Gastroesophageal sphincter (tissue), 4 donors: ENCODE measurements at places on chromosomes 16 and 17. TPM values are rescaled to one million over a fixed set of nuclear protein-coding genes. Genes with fewer than 3 reads are reported as not detected.

- no peak for ATAC-seq
Observed at GRCh38 chr16:9139965-9140364, 48.5 kb downstream of the HAPSTR1 start.

GRCh38 chr17:69500911-69501429 lies 86.5 kb downstream of the MAP2K6 start:
- ATAC-seq, result no peak

KRTAP4-5 gene
- not detected for total RNA-seq

DNA sequence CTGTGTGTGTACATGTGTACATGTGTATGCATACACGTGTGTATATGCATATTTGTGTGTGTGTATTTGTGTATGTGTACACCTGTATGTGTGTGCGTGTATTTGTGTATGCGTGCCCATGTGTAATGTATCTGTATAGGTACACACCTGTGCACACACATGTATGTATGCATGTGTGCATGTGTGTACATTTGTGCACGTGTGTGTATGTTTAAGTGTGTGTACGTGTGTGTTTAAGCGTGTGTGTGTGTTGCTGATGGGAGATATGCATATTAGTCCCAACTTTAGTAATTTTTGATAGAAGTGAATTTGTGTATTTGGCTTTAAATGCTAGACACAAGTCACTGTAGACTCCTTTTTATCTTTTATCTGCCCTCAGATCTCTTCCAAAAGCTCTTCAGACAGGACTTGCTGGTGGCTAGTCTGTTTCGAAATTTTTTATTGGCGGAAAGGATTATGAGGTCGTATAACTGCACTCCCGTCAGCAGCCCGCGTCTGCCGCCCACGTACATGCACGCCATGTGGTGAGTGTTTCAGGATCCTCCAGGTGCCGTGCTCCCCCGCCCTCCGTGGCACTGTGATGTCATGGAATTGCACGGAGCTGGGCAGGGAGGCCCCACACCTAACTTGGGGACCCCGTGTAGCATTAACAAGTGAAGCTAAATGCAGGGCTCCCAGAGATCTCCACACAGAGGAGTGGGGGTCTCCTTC lies 168.8 kb upstream of the CHMP6 start:
- no peak for ATAC-seq

DNA sequence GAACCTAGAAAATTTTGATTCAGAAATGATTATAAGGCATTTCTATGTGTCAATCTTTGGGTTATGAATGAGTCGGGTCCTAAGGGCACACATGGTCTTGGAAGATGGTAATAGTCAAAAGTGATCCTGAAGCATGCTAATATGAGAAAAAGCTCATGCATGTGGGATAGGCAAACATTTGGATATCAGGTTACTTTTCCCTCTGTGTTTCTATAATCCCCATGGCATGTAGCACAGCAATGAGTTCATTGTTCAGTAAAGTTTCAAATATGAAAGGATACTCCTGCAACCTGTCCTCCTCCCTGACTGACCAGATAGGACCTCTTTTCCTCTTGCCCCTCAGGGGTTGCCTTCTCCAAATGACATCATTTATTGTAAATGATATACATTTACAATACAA lies 249.9 kb upstream of the MON1B start:
- no peak for ATAC-seq

GRCh38 chr16:55566432-55567175 lies at the start of gene CAPNS2:
CAPNS2 (plus strand) TSS chr16:55566684; CDS start chr16:55566757, 73 bp downstream.
- ATAC-seq, result no peak

DNA sequence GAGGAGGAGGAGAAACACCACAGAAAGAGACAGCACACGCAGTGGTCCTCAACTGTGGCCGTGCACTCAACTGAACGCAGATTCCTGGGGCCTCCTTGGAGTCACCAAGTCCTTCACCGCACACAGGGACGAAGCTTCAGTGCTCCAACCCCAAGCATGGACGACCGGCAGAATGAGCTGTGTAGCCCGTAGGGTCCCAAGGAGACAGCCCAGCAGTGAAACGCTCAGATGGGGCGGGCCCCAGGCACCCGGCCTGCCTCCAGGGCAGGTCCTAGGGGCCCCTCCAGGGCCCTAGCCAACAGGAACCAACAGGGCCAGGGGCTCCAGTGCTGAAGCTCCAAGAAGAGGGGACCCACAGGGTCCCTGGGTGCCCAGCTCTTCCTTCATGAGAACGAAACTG lies 13.2 kb downstream of the RAB40B start:
- ATAC-seq, result no peak

GRCh38 chr17:77749989-77750388 lies 208.5 kb upstream of the TNRC6C start:
- ATAC-seq, result no peak

WSCD1 gene
- 5.6 TPM for total RNA-seq

DNA sequence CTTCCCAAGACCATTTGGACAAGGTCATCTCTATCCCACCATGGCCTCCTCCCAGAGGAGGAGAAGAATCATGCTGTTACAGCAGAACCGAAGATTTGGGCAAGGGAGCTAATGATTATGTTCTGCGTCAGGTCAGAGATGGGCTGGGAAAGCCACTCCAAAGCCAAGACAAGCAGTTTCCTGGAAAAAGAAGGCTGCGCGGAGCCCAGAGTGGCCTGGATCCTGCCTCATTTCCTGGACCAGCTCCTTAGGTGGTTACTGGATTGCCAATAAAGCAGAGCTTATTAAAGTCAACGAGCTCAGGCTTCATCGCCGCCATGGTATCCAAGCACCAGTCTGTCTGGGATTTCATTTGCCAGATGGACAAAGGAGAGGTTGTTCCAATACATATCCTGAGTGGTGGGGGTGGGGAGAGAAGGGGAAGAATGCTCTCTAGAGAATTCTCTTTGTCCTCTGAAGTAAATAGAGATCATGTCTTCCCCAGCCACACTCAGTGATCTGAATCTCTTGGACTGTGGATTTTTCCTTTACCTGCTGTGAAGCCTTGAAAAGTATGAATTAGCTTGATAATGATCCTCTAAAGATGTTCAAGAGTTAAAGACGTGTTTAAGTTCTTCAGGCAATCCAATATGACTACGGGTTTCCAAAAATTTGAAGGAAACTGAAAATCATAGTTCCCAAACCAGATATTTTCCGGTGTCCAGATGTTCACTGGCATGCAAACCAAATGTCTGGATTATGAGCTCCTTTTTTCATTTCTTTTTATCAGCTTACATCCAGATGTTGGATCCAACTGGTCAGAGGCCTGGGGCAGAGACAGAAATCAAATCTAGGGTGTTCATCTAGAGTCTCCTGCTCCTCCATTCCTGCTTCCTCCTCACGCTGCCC lies 17.7 kb downstream of the PRAC1 start:
- no peak for ATAC-seq

- ATAC-seq, result no peak
Observed at GRCh38 chr16:67383284-67383683, 10.0 kb downstream of the TPPP3 start.

DNA sequence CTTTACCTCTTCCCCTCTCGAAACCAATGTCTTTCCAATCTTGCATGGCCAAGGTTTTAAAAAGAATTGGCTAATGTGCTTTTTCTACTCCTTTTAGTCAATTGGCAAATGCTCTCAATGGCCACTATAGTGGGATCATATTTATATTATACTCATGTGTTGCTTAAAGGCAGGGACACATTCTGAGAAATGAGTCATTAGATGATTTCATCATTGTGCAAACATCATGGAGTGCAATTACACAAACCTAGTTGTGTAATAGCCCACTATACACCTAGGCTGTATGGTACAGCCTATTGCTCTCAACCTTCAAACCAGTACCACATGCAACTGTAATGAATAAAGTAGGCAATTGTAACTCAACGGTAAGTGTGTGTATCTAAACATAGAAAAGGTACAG lies 180.9 kb downstream of the HS3ST3A1 start:
- ATAC-seq, result no peak

KRT12 gene
- total RNA-seq, result not detected

ITGA2B gene
- not detected for total RNA-seq

ANKS4B gene
- not detected for total RNA-seq

OMG gene
- total RNA-seq, result not detected

SLC13A5 gene
- total RNA-seq, result not detected

- ATAC-seq, result no peak
Observed at GRCh38 chr17:44655983-44656710, at the start of gene MEIOC. MEIOC (plus strand) TSS chr17:44656468; CDS start chr17:44656614, 146 bp downstream.

WNT9B gene
- 0.81 TPM for total RNA-seq

DNA sequence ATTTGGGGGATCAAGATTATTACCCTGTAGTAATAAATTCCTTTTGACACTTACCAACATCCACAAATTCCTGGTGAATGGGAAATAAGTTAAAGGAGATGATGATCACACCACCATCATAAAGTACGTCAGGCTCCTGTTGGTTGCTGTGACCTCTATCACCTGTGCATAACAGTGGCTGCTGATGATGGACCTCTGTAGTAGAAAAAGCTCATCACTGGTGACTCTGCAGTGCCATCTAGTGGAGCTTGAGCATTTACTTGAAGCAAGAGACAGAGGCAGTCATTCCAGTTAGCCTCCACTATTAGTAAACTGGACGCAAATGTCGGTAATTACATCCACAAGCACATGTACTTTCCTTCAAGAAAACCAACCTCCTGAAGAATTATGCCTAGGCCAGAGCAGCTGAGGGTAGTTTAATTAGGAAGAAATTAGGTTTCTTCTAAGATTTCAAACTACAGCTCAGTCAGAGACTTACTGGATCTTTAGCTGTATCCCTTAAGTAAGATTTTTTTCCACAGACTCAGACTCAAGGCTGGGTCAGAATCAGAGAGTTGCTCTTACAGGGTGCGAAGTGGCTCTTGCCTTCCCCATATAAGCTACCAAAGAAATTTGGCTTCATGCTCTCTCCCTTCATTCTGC lies 39.3 kb downstream of the CYB561 start:
- ATAC-seq, result peak; percentile 69

DNA sequence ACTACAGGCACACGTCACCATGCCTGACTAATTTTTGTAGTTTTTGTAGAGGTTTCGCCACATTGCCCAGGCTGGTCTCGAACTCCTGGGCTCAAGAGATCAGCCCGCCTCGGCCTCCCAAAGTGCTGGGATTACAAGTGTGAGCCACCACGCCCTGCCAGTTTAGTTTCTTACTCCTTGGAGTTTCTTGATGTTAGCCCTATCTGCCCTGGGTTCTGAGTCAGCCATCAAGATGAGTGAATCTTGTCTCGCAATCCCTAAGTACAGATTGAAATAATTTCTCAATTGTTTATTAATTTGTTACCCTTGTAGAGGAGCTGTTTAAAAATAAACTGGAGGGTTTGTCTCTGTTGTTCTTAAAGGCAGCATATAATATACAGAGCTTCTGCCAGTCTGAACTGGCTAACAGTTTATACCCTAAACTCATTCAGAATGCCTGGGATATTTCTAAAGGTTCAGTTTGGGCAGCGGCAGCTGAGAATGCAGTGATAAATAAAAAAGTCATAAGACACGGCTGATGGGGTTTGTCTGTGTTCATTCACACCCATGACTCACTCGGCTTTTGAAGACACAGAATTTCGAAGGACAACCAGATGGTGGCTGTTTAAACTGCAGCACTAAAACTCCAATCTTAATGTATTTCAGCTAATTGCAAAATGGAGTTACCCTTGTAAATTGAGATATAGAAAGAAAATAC lies 39.6 kb downstream of the GPRC5B start:
- peak; percentile 76 for ATAC-seq

DNA sequence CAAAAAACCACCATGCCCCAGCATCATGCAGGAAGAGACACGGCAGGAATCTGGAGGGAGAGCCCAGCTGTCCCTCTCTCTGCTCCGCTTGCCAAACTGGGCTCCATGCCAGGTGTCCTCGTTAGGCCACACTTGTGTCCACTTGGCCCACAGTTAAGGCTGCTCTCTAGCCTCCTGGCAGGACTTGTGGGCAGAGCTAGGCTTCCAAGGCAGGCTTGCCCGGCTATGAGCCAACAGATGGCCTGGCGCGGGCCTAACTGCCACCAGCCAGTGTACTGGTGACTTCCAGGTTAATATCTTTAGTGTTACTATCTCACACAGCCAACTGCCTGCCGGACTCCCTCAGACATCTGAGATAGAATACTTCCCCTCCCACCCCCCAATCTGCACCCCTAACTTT lies 10.6 kb downstream of the ATP6V0D1 start:
- ATAC-seq, result peak; percentile 30

- ATAC-seq, result peak; percentile 44
Observed at GRCh38 chr16:46830417-46830901, 521 bp downstream of the C16orf87 start.

GABARAP gene
- 399 TPM for total RNA-seq

GRCh38 chr16:69712277-69712676 lies 14.1 kb downstream of the NQO1 start:
- no peak for ATAC-seq

SMPD3 gene
- not detected for total RNA-seq

DNA sequence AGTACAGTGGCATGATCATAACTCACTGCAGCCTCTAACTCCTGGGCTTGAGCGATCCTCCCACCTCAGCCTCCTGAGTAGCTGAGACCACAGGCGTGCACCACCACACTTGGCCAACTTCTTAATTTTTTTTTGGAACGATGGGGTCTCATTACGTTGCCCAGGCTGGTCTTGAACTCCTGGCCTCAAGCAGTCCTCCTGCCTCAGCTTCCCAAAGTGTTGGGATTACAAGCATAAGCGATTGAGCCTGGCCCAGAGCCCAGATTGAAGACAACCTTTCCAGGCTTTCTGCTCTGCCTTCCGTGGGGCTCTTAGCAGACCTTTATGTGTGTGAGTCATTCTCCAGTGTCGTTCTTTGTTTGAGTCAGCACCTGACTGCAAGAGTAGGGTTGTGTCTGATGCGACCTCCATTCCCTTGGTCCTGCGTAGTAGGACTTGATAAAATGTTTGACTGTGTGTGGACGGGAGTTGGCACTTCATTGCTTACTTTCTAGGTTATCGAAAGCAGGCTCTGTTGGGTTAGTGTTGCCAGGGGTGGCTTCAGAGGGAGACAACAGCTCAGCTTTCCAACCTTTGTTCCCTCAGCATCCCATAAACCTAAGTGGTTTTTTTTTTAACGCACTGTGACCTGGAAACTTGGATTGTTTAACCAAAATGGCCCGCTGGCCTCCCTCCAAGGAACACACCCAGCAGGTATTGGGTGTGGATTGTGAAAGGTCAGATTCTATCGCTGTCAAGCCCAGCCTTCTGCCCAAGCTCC lies 26.4 kb downstream of the EEF2K start:
- ATAC-seq, result no peak

RFWD3 gene
- 22.1 TPM for total RNA-seq

SMIM5 gene
- 6.8 TPM for total RNA-seq

KRTAP1-5 gene
- total RNA-seq, result not detected

GRCh38 chr17:61233991-61234750 lies 165.5 kb upstream of the TBX2 start:
- ATAC-seq, result no peak

GRCh38 chr17:40075201-40075941 lies 12.6 kb downstream of the THRA start:
- ATAC-seq, result peak; percentile 74

- no peak for ATAC-seq
Observed at GRCh38 chr17:80963812-80964543, 27.7 kb upstream of the CHMP6 start.

GRCh38 chr16:78784771-78785170 lies 685.3 kb downstream of the WWOX start:
- ATAC-seq, result no peak

FGF11 gene
- not detected for total RNA-seq

DNA sequence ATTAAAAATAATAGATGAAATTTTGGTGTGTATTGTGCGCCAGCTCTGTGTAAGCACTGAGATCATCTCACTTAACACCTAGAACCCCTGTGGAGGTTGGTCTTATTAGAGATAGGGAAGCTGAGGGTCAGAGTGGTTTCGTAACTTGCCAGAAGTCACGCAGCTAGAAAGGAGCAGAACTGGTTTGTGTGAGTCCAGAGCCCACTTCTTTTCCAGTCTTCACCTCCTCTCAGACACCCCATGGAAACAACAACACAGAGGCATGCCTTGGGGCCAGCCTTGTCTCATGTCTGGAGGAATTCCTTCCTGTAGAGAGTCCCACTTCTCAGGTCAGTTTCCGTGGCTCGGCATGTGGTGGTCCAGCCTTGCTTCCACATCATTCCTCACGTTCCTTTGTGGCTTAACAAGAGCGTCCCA lies 16.5 kb downstream of the YPEL2 start:
- ATAC-seq, result no peak
